Suprapubic skin (tissue), 4 donors: ENCODE measurements at places on chromosomes 3 and 15. TPM values are rescaled to one million over a fixed set of nuclear protein-coding genes. Genes with fewer than 3 reads are reported as not detected.

Gene CHRNA7
- 0.23 TPM for total RNA-seq

Gene UBAP1L
- 21.4 TPM for total RNA-seq

Gene ZCWPW2
- 0.76 TPM for total RNA-seq

Gene TSC22D2
- total RNA-seq = 15.4 TPM

Gene EAF2
- total RNA-seq = 1.3 TPM

DNA sequence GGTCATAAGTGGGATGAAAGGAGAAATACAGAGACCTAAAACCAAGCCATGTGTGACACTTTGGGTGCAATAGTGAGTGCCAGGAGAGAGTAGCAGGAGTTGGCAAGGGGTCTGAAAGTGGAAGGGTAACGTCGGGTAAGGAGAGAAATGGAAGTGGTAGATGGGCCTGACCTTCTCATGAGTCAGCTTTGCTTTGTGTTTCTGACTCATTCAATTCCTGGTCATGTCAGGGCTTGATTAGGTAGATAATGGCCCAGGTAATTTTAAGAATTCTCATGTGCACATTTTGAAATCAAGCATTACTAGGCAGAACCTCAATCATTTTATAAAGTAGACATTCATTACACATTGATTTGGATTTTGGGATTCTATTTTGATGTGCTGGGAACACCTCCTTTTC lies 262.5 kb downstream of the SOX2 start:
- no peaks in the 10 kb centered on the region for H3K4me1 ChIP-seq
- H3K27ac ChIP-seq = no peak overlapping the region

DNA sequence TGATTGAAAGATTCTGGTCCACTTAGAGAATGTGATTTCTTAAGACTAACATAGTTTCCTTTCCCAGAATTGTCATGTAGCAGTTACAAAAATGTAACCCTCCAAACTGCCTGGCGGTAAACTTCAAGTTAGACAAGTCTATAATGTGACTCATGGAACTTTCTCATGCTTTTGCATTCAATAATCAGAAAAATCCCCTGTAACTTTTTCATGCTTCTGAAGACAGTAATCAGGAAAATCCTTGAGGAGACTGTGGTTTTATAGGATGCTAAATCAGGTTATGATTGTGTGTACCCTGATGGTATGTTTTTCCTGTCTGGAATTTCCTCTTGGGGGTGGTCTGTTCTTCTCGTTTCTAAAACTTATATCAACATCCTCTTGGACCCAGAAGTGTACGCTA lies 74.0 kb upstream of the RARB start:
- H3K4me3 ChIP-seq = no peak overlapping the region
- DNase-seq = no peak
- H3K4me1 ChIP-seq = no peaks in the 10 kb centered on the region
- no peaks in the 10 kb centered on the region for H3K36me3 ChIP-seq
- no peaks in the 10 kb centered on the region for H3K27me3 ChIP-seq

DNA sequence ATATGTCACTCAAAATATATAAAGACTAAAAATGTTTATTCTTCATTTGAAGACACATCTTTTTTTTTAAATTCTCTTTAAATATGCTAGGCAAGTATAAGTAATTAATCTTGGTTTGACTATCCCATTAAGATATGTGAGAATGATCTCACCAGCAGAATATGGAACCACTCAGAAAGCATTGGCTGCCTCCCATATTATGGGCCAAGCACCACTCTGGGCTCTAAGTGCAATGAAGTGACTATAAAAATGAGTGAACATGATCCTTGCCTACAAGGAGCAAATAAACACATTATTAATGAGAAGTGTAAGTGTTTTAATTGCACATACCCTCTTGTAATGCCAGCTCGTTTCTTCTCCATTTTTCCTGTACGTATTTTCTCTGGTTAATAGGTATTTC lies 328.5 kb downstream of the NAALADL2 start:
- H3K4me3 ChIP-seq = no peak overlapping the region
- DNase-seq = no peak
- no peaks in the 10 kb centered on the region for H3K27me3 ChIP-seq
- H3K27ac ChIP-seq = no peak overlapping the region
- no peaks in the 10 kb centered on the region for H3K4me1 ChIP-seq

DNA sequence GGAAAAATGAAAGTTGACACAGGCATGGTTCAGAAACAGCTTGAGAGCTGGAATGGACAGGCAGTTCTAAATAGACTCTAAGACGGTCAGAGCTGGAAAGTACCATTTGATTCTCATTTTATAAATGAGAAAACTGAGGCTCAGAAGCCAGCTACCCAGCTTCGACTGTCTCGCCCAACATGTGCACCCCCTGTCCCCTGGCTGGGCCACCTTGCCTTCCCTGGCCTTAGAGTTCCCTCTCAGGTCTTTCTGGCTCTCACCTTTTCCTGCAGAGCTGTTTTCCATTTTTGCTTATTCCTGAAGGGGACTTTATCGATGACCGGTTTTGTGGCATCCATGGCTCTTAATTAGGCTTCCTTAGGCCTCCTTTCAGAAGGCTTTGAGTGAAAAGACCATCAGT lies 17.3 kb upstream of the DOCK3 start:
- H3K4me1 ChIP-seq = no peaks in the 10 kb centered on the region
- no peak overlapping the region for H3K4me3 ChIP-seq
- DNase-seq = peak; percentile 19
- no peaks in the 10 kb centered on the region for H3K27me3 ChIP-seq

DNA sequence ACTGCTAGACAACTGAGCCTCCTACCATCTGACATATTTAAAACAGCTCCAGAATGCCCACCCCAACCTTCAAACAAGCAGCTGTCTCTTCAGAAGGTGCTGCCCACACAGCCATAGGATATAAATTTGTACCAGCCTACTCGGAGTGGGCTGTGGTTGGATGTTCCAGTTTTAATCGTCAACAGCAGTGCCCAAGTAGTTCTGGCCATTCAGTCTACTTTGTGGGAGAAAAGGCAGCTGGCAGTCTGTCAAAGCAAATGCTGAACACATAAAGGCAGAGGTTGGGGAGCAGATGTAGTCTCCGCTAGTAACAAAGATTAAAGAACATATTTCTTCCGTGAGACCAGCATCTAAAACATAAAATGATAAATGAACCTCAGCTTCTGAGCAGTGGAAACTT lies 15.9 kb upstream of the ERC2 start:
- DNase-seq = no peak
- H3K36me3 ChIP-seq = no peaks in the 10 kb centered on the region
- H3K27me3 ChIP-seq = peaks cover 22% of the 10 kb centered on the region
- no peaks in the 10 kb centered on the region for H3K4me1 ChIP-seq

- no peaks in the 10 kb centered on the region for H3K36me3 ChIP-seq
- DNase-seq = no peak
- H3K4me1 ChIP-seq = peaks cover 6% of the 10 kb centered on the region
These were observed 76.3 kb upstream of the ARHGEF3 start for GRCh38 chr3:56878074-56878473.

DNA sequence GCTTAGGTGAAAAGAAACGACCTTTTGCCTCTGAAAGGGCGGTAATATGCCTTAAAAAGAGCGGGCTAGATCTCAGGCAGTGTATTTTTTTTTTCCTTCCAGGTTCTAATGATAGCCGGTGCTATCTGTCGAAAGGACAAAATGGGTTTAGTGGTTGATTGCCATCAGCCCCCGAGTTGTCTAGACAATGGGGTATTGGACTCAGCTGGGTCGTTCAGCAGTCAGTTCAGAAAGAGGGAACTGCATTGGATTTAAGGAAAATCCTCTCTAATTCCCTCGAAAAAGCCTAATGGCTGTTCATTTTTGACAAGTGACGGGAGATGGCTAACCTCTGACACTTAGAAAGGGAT lies 728 bp downstream of the EIF2B5 start:
- peaks cover 32% of the 10 kb centered on the region for H3K4me1 ChIP-seq
- peak overlapping the region; percentile 96 for H3K4me3 ChIP-seq
- peak overlapping the region; percentile 94 for H3K27ac ChIP-seq

GRCh38 chr3:166422556-166422955 lies 585.3 kb upstream of the BCHE start:
- no peak overlapping the region for H3K4me3 ChIP-seq
- no peak for DNase-seq
- no peaks in the 10 kb centered on the region for H3K36me3 ChIP-seq
- no peaks in the 10 kb centered on the region for H3K4me1 ChIP-seq
- H3K27ac ChIP-seq = no peak overlapping the region

- peaks cover 54% of the 10 kb centered on the region for H3K4me1 ChIP-seq
- no peak overlapping the region for H3K4me3 ChIP-seq
- H3K27me3 ChIP-seq = no peaks in the 10 kb centered on the region
- no peak overlapping the region for H3K27ac ChIP-seq
These were observed 9.7 kb downstream of the TNFSF10 start for GRCh38 chr3:172513488-172513887.

DNA sequence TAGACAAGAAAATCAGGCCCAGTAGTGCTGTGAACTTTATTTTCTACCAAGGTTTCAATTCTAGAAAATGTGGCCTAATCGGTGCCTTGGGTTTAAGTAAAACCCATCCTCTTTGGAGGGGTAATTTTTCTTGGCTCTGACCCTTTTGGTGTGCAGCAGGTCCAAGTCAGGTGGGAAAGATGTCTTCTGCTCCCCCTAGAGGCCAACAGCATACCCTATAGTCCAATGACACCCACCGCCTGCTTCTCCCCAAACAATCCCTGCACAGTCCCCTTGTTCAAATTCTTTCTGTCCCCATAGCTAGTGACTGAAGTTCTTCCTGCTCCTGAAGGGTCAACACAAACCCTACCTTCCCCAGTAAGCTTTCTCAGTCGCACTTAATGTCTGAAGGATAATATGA lies 261.8 kb upstream of the GOLGA6L4 start:
- no peaks in the 10 kb centered on the region for H3K4me1 ChIP-seq
- H3K27me3 ChIP-seq = no peaks in the 10 kb centered on the region
- DNase-seq = no peak
- no peak overlapping the region for H3K4me3 ChIP-seq
- no peaks in the 10 kb centered on the region for H3K36me3 ChIP-seq

- H3K36me3 ChIP-seq = no peaks in the 10 kb centered on the region
- DNase-seq = no peak
- no peaks in the 10 kb centered on the region for H3K27me3 ChIP-seq
- H3K4me1 ChIP-seq = peaks cover 21% of the 10 kb centered on the region
- no peak overlapping the region for H3K4me3 ChIP-seq
These were observed 157.3 kb downstream of the IGF1R start for GRCh38 chr15:98805434-98806274.

DNA sequence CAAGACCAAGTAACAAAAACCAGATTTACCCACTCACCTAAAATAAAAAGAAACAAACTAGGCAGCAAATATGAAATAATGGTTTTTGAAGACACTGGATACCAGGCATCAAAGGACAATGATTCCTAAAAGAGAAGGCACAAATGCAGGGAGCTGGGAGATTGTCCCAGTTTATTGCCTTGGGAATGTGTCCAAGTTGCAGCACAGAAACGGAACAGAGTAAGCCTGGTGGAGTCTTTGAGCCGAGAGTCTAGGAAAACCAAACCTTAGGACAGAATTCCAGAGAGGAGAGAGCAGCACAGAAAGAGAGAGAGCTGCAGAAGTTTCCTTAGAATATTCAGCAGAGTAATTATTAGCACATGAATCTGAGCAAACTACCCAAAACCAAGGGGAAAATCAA lies 7.8 kb upstream of the ARF4 start:
- H3K27me3 ChIP-seq = no peaks in the 10 kb centered on the region
- no peaks in the 10 kb centered on the region for H3K36me3 ChIP-seq
- DNase-seq = no peak
- no peak overlapping the region for H3K4me3 ChIP-seq

GRCh38 chr3:150394606-150395005 lies 13.5 kb upstream of the TSC22D2 start:
- DNase-seq = no peak
- H3K4me3 ChIP-seq = no peak overlapping the region
- H3K36me3 ChIP-seq = no peaks in the 10 kb centered on the region
- no peaks in the 10 kb centered on the region for H3K27me3 ChIP-seq
- H3K4me1 ChIP-seq = peaks cover 3% of the 10 kb centered on the region

GRCh38 chr3:192444791-192445106 lies 282.6 kb downstream of the FGF12 start:
- no peak for DNase-seq
- H3K4me1 ChIP-seq = no peaks in the 10 kb centered on the region
- peaks cover 42% of the 10 kb centered on the region for H3K27me3 ChIP-seq
- no peak overlapping the region for H3K4me3 ChIP-seq

DNA sequence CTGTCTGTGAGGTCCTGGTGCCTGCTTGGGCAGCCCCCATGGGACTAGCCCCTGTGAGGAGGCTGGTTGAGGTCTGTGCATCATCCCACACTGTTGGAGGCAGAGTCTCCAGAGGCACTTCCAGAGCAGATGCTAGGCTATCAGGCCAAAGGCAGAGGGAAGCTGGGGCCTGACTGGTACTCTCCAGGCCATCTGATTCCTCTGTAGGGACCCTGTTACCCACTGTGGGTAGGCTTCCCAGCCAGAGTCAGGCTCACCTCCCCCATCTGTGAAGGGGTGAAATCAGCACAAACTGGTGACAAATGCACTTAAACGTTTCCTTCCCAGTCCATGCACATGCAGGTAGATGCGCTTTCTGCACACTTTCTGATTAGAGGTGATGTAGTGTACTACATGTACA lies 212.6 kb upstream of the TOPAZ1 start:
- no peaks in the 10 kb centered on the region for H3K4me1 ChIP-seq
- DNase-seq = no peak
- H3K27me3 ChIP-seq = peaks cover 28% of the 10 kb centered on the region
- H3K4me3 ChIP-seq = no peak overlapping the region
- H3K27ac ChIP-seq = no peak overlapping the region

- H3K36me3 ChIP-seq = no peaks in the 10 kb centered on the region
- H3K4me3 ChIP-seq = no peak overlapping the region
- no peaks in the 10 kb centered on the region for H3K27me3 ChIP-seq
- no peak for DNase-seq
- H3K4me1 ChIP-seq = peaks cover 20% of the 10 kb centered on the region
These were observed 106.3 kb downstream of the SMAD6 start for GRCh38 chr15:66808181-66808824.

DNA sequence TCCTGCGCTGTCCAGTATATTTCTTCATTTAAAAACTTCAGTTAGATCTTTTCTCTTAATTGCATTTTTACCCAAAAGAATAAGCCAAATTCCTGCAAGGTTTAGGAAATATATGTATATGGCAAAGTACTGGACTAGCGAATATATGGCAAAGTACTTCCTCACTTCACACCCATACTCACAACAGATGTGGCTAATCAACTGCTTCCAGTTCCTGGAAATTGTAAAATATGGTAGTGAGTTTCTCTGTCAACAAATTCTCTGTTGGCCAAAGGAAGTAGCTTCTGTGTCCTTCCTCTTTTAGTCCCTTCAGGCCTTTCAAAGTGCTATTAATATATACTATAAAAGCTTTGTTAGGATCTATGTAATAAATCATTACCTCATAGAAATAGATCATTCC lies 22.0 kb downstream of the GPR15 start:
- no peak overlapping the region for H3K4me3 ChIP-seq
- no peaks in the 10 kb centered on the region for H3K36me3 ChIP-seq
- no peaks in the 10 kb centered on the region for H3K4me1 ChIP-seq
- no peak overlapping the region for H3K27ac ChIP-seq
- peaks cover 5% of the 10 kb centered on the region for H3K27me3 ChIP-seq
- no peak for DNase-seq

DNA sequence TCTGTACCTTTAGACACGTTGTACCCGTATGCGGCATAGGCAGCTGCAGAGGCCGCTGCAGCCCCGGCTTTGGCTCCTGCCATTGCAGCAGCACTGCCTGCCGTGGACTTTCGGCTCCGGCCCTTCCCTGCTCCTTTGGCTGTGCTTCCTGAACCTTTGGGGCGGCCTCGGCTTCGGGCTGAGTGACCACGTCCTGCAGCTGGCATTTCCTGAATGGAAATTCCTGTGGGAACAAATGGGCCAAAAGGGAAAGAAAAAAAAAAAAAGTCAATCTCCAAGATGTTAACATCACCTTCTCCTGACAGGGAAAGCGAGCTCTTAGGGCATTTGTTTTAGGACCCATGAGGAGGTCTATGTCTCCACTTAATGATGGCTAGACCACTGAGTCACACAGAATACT lies 29.6 kb downstream of the CHAC1 start:
- H3K27ac ChIP-seq = no peak overlapping the region
- no peaks in the 10 kb centered on the region for H3K4me1 ChIP-seq
- H3K4me3 ChIP-seq = no peak overlapping the region
- DNase-seq = no peak
